GM12864 (cell line): ENCODE measurements at places on chromosomes 2 and 18.

- no peak for DNase-seq
Measured at GRCh38 chr2:3596901-3597417, 2.0 kb downstream of the COLEC11 start.

DNA sequence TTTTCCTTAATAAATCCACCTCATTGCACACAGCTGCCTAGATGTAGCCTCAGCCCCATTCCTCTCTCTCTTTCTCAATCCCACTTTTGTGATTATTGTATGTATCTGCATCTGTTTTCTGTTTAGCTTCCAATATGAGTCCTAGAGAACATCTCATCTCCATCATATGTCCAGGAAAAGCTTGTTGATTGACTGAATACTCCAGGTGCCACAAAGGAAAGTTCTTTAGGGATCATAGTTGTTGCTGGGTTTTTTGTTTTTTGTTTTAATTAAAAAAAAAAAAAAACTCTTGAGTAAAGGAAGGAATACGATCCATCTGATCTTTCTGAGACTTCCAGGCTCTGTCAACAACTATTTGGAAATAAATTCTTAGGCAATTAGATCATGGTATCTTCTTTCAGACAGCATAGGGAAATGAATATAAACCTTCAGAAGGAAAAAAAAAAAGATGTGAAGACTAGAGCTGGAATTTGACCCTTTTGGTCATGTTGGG, 42.5 kb downstream of the KIAA2012 start:
- DNase-seq: no peak

DNA sequence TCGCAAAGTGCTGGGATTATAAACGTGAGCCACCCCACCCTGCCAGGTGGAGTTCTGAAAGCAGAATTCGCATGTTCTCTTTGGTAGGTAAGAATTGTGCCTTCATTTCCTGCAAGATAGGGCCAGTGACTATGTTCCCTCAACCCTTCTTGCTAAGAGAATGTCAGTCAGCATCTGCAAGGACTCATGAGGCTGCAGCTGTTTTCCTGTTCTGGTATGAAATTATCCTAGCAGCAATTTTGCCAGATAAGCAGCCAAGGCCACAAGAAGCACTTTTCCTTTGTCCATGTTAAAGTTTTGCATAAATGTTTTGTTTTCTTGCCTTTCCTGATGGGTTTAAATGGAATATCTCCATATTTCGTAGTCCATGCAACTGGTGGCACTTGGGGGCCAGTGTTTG, 6.8 kb upstream of the ARHGAP28 start:
- DNase-seq: no peak

GRCh38 chr18:59428018-59428417, 69.0 kb upstream of the LMAN1 start:
- no peak for DNase-seq
